ENCODE measurements at places on chromosomes 1 and 21.

DNA sequence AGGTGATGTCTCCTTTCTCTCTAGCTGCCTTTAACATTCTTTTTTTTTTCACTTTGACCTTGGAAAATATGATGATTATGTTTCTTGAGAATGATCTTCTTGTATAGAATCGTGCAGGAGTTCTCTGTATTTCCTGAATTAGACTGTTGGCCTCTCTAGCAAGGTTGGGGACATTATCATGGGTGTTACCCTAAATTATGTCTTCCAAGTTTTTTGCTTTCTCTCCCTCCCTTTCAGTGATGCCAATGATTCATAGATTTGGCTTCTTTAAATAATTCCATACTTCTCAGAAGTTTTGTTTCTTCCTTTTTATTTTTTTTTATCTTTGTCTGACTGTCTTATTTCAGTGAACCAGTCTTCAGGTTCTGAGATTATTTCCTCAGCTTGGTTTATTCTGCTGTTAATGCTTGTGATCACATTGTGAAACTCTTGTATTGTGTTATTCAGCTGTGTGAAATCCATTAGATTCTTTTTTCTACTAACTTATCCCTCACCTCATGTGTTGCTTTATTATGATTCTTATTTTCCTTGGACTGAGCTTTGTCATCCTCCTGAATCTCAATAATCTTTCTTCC, 268.4 kb upstream of the NRIP1 start:
- DNase-seq = no peak

GRCh38 chr1:91781371-91781825, 104.6 kb downstream of the TGFBR3 start:
- DNase-seq = no peak

- no peak for DNase-seq
Measured at GRCh38 chr1:55955016-55955621, 624.2 kb downstream of the PLPP3 start.

GRCh38 chr1:24896176-24896575, 33.9 kb downstream of the RUNX3 start:
- no peak for DNase-seq

DNA sequence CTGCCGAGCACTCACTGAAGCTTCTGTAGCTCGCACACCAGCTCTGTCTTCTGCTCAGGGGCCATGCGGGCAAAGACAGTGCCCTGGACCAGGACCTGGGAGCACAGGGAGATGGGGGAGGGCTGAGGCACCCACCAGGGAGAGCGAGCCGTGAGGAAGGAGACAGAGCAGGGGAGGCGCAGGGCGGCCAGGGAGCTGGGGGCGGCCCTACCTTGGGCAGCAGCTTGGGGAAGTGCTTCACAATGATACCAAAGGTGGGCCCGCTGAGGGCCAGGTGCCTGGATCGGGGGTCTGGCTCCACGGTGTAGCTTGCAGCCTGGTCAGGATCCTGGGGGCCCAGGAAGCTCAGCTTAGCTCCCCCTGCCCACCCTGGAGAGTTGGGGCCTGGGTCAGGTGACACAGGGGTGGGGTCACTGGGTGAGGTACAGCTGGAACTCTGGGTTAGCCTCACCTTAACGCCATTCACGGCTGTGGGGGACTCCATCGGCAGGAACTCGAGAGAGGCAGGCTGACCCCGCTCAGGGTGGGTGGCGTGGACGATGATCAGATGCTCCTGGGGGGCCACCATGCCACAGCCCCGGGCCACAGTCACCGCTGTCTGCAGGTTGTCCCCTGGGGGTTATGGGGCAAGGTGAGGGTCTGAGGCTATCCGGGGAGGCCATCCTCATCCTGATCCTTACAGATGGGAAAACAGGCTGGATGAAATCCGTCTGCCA, 9.4 kb upstream of the MFAP2 start:
- no peak for DNase-seq

DNA sequence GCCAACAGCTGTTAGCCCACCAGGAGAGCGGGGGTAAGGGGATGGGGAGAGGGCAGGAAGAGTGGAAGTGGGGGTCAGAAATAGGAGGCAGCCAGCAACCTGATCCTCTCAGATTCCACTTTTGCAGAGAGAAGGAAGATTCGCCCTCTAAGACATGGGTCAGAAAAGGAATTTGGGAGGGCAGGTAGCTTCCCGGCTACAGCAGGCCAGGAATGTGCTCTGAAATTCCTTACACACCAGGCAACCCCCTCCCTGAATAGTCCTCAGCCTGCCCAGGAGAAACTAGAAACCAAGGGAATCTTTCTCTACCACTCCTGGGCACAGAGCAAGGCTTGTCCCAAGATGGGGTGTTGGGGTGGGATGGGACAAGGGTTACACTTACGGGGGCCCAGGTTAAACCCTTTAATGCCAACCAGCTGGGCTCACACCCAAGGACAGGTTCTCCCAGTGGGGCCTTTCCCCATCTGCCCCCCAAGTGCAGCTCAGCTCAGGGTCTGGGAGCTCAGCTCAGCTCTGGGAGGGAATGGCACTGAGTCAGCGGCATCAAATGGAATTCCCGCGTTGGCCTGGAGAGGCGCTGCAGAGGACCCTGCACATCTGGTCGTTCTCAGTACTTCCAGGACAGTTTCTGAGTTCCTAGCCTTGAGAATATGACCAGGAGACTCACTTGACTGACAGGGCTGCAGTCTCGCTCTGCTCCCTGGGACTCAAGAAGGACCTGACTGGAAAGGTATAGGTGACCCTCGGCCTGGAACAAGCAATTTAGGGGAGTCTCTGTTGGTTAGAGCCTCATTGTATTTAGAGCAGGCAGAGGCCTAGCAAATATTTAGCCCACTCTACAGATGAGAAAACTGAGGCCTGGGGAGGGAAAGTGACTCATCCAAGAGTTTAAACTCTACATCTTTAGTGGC, 761 bp downstream of the TNNT2 start:
- DNase-seq = no peak

DNA sequence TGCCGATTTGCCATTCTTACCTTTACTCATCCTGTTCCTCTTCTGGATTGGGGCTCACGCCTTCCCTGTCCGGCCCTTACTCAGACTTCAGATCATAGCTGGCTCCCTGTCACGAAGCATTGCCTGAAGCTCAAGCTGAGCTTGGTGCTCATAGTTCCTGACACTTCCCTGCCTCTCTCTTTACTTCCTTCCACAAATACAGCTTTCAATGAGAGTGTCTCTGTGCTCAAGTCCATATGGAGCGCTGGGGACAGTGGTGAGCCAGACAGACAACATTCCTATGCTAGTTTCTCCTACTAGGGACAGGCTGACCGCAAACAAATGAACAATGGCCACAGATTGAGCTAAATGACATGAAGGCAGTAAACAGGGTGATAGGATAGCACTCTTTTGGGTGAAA, 38.1 kb downstream of the HHAT start:
- DNase-seq = no peak

- no peak for DNase-seq
Measured at GRCh38 chr1:57353654-57354053, 70.2 kb downstream of the DAB1 start.

- DNase-seq = no peak
Measured at GRCh38 chr1:201515895-201516294, 9.0 kb upstream of the CSRP1 start.

DNA sequence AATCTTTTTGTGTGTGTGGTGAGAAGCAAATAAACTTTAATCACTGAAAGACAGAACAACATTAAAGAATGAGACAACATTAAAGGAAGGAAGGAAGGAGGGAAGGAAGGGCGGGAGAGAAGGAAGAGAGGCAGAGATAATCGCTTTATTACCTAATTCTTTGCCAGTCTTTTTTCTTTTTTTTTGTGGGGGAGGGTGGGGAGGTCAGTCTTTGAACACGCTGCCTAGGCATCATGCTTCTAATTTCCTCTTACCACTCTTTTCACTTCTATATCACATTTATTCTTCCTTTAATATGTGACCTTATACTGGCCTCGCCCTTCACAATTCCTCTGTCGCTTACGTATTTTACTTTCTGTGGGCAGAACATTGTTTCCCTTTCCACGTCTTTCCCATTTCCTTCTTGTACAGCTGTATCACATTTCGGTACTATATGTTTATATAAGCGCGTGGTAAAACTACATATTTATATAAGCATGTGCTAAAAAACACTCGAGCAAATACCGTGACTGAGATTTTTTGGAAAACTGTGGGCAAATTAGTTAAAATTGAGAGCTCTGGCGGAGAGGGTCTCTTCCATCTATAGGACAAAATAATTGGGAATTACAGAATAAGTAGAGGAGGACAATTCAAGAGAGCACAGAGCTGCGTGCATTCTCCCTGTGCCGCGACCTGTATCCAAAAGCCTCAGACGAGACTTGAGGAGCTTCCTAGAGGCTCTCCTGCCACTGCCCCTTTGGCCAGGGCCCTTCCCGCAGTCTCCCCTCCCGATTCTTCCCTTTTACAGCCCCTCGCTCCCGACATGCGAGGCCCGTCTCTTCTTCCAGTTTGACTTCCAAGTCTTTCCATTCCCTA, 823 bp upstream of the PRKAA2 start:
- DNase-seq = no peak

GRCh38 chr1:213820362-213821149, 167.2 kb upstream of the PROX1 start:
- DNase-seq = no peak

DNA sequence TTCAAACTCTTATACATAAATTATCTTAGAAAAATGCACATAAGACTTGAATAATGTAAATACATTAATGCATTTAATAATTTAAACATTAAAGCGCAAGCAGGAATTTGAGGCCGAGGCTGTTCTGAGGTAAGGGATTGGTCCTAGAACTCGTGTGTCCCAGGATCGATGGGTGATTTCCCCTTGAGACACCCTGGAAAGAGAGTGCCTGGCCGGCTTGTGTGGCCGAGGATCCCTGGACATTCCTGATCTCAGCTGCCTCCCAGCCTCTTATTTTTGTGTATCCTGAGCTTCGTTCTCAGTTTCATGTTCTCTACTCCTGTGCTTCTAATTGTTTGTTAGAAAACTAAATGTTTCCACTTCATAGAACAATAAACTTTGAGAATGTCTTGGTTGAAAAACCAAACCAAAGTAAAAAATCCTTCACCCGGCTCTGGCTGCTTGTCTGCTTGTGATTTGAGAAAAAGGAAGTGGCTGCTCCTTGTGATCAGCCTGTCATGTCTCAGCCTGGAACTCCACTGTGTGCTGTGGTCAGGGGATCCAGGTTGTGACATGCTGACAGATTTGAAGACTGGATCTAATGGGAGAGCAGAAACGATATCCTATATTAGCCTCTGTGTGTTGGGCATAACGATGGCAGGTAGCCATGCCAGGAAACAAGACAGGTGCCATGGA, 40.7 kb downstream of the PEX14 start:
- no peak for DNase-seq

- no peak for DNase-seq
Measured at GRCh38 chr1:54604572-54605370, 18.6 kb downstream of the FAM151A start.

DNA sequence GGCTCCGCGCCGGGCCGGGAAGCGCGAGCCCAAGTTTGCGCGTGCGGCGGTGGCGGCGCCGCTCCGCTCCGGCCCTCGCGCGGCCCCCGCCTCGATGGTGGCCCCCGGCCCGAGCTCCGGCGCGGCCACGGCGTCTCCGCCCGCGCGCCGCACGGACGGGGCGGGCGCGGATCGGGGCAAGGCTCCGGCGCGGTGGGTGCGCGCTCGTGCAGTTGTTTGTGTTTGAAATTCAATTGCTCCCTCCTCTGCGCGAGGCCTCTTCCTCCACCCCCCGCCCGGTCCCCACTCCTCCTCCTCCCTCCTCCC, at the start of gene HDGF:
HDGF (minus strand) TSS at position 225 of the 306 bp plus-strand sequence. CDS start 246 bp downstream, outside the sequence.
- no peak for DNase-seq

- DNase-seq = no peak
Measured at GRCh38 chr1:87916965-87917364, 588.3 kb downstream of the LMO4 start.

- no peak for DNase-seq
Measured at GRCh38 chr21:36965720-36966065, 776 bp downstream of the HLCS start.

DNA sequence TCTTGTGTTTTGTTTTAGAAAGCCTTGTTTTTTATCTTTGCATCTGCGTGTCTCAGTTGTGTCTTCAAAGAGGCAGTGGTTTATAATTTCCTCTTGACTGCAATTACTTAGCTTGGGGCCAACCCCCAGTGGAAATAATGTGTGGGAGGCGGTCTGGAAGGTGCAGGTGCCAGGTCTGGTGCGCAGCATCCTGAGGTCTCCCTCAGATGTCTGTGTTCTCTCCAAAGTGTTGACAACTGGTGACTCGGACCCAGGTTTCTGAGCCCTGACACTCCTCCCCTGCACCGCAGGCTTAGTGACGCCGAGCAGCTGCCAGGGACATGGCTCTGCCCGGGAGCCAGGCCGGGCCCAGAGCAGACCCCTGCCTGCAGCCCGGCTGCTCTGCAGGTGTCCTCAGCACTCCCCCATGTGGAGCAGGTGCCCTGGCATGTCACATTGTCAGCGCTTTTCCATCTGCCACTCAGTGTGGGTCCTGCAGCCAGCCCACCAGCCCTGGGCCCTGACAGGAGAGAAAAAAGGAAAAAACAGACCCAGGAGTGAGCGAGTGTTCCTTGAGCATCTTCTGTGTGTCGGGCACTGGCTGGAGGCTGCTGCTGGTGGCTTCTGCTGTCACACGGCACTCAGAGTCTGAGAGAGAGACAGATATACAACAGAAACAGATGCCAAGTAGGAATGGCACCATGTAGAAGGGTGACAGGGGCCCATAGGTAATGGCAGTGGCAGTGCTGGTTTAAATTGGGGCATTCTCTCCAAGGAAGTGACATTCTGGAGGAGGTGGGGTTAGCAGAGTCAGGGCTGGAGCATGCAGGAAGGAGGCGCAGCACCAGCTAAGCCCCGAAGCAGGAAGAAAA, 24.8 kb upstream of the SELENON start:
- DNase-seq = no peak

GRCh38 chr1:207888652-207889051, 22.3 kb downstream of the CD34 start:
- no peak for DNase-seq

DNA sequence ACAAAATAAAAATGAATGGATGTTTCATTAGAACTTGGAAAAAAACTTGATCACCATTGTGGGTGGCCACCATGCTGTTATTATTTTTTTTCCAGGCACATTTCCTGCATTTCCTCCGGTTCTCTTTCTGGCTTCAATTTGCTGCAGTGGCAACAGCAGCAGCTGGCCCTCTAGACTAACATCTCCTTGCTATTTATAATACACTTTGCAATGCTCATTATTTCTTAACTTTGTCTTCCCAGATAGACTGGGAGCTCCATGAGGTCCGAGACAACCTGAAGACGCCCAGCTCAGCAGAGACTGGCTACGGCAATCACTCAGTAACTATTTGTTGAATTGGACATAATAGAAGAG, 53.4 kb upstream of the ATP5PO start:
- DNase-seq = no peak

GRCh38 chr1:2476061-2476999, at the start of gene PLCH2:
PLCH2 (plus strand) TSS chr1:2476289; CDS start chr1:2476589, 300 bp downstream.
- no peak for DNase-seq

GRCh38 chr1:1360506-1361169, 2.3 kb upstream of the MXRA8 start:
- DNase-seq = no peak

Measured in esophagus squamous epithelium (tissue), 5 donors.